ENCODE measurements at places on chromosomes 12 and 14. TPM values are rescaled to one million over a fixed set of nuclear protein-coding genes. Genes with fewer than 3 reads are reported as not detected.

The SPATA7 gene
- polyA plus RNA-seq, result 33.4 TPM

The RNASE3 gene
- not detected for polyA plus RNA-seq

The RASSF9 gene
- 0.04 TPM for polyA plus RNA-seq

The PPFIA2 gene
- 65.3 TPM for polyA plus RNA-seq

The MYF6 gene
- not detected for polyA plus RNA-seq

The CISTR gene
- polyA plus RNA-seq, result not detected

Data from neural cell (in vitro differentiated cells).